ENCODE measurements at places on chromosomes 1 and 21. TPM values are rescaled to one million over a fixed set of nuclear protein-coding genes. Genes with fewer than 3 reads are reported as not detected.

Gene SV2A
- total RNA-seq, result 44.4 TPM

DNA sequence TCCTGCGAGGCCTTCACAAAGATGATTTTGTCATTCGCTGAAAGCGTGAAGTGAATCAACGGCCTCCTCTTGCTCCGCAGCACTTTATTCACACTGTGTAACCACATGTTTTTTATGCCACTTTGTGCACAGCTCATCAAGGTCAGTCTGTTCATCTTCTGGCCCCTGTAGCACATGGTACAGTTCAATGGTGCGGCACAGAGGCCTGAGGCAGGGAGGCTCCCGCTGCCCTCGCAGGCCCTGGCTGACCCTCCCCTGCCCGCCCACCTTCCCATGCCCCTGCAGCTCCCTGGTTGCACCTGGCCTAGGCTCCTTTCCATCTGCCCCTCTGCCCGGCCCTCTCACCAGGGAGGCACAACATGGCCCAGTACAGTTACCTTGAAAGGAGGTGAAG lies 87.5 kb downstream of the CD247 start:
- DNase-seq, result no peak
- no peaks in the 10 kb centered on the region for H3K36me3 ChIP-seq
- peak overlapping the region; percentile 53 for H3K4me3 ChIP-seq
- H3K4me1 ChIP-seq, result peaks cover 6% of the 10 kb centered on the region

GRCh38 chr21:38881131-38881530 lies 75.4 kb downstream of the ETS2 start:
- peaks cover 23% of the 10 kb centered on the region for H3K36me3 ChIP-seq
- H3K27ac ChIP-seq, result no peak overlapping the region
- no peak overlapping the region for H3K4me3 ChIP-seq
- DNase-seq, result no peak

DNA sequence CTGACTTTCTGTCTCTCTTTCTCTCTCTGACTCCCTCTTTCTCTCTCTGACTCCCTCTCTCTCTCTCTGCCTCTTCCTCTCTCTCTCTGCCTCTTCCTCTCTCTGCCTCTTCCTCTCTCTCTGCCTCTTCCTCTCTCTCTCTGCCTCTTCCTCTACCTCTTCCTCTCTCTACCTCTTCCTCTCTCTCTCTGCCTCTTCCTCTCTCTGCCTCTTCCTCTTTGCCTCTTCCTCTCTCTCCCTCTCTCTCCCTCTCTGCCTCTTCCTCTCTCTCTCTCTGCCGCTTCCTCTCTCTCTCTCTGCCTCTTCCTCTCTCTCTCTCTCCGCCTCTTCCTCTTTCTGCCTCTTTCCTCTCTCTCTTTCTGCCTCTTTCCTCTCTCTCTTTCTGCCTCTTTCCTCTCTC lies 18.6 kb upstream of the ANKRD45 start:
- no peaks in the 10 kb centered on the region for H3K4me1 ChIP-seq
- H3K27ac ChIP-seq, result no peak overlapping the region
- H3K4me3 ChIP-seq, result peak overlapping the region; percentile 50
- H3K36me3 ChIP-seq, result no peaks in the 10 kb centered on the region
- DNase-seq, result no peak

GRCh38 chr1:168466714-168467131 lies 77.1 kb downstream of the XCL2 start:
- no peak overlapping the region for H3K27ac ChIP-seq

DNA sequence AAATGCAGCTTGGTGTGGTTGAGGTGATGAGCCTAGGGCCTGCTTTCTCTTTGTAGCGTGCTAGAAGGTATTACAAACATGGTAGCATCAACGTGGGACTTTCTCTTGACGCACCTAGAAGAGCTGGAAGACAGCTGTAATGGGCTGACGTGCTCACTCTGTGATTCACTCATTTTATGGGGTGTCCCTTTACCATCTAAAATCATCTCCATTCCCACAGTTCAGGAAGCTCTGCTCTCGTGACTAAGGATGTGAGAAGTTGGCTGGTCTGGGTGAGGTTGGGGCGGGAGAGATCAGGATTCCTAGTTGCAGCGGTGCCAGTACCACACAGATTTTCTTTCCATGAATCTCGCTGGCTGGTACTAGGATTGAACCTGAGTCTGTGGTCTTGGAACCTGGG lies 4.2 kb downstream of the HTR6 start:
- DNase-seq, result no peak
- no peak overlapping the region for H3K27ac ChIP-seq
- H3K36me3 ChIP-seq, result peaks cover 2% of the 10 kb centered on the region
- H3K4me1 ChIP-seq, result no peaks in the 10 kb centered on the region
- peaks cover 18% of the 10 kb centered on the region for H3K27me3 ChIP-seq
- no peak overlapping the region for H3K4me3 ChIP-seq

DNA sequence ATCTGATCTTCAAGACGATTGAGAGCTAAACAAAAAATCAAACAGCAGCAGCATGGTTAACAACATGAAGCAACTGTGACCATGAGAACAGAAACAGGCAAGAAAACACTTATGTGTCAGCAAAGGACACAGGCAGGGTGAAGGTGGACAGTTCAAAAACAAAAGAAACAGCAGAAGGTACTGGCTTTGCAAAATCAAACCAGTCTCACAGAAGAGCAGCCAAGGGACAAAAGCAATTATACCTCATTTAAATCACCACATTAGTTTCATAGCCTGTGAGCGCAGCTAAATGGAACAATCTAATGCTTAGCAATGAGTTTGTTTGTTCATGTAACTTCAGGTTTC lies 59.1 kb downstream of the CAPN2 start:
- H3K4me3 ChIP-seq, result no peak overlapping the region
- peak overlapping the region; percentile 58 for H3K27ac ChIP-seq
- no peaks in the 10 kb centered on the region for H3K27me3 ChIP-seq
- peak; percentile 12 for DNase-seq
- peaks cover 61% of the 10 kb centered on the region for H3K36me3 ChIP-seq

- H3K4me3 ChIP-seq, result no peak overlapping the region
- no peaks in the 10 kb centered on the region for H3K27me3 ChIP-seq
- no peak overlapping the region for H3K27ac ChIP-seq
- 0 out of 2 replicates have a peak, but pooled peaks cover 4% of the 10 kb centered on the region for H3K4me1 ChIP-seq
- H3K36me3 ChIP-seq, result no peaks in the 10 kb centered on the region
- peak; percentile 57 for DNase-seq
Observed at GRCh38 chr1:17167041-17167785, 37.7 kb upstream of the PADI1 start.

- H3K36me3 ChIP-seq, result no peaks in the 10 kb centered on the region
- no peaks in the 10 kb centered on the region for H3K27me3 ChIP-seq
- H3K4me1 ChIP-seq, result no peaks in the 10 kb centered on the region
- no peak for DNase-seq
- H3K27ac ChIP-seq, result no peak overlapping the region
Observed at GRCh38 chr1:10936998-10937901, 75.2 kb upstream of the TARDBP start.

GRCh38 chr1:45018599-45019230 lies 6.7 kb downstream of the UROD start:
- H3K4me3 ChIP-seq, result no peak overlapping the region
- DNase-seq, result peak; percentile 82
- H3K36me3 ChIP-seq, result peaks cover 13% of the 10 kb centered on the region
- H3K27me3 ChIP-seq, result no peaks in the 10 kb centered on the region
- no peaks in the 10 kb centered on the region for H3K4me1 ChIP-seq

- no peak overlapping the region for H3K4me3 ChIP-seq
- H3K27ac ChIP-seq, result no peak overlapping the region
Observed at GRCh38 chr1:198161718-198162090, 4.9 kb downstream of the NEK7 start.

Gene ADORA1
- 1.3 TPM for total RNA-seq

Gene TMEM125
- 19.6 TPM for total RNA-seq

DNA sequence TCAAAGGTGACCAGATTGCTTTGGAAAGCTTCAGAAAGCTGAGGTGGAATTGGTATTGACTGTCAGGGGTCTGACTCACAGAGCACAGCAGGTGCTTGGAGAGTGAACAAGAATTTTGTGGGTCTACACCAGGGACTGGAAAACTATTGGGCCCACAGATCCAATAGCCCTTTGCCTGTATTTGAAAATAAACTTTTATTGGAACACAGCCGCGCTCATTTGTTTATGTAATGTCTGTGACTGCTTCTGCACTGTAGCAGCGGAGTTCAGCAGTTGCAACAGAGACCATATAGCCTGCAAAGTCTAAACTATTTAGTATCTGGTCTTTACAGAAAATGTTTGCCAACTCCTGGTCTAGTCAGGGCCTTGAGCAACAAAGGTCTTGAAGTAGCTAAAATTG lies 315.6 kb downstream of the NFIA start:
- H3K4me3 ChIP-seq, result no peak overlapping the region
- no peaks in the 10 kb centered on the region for H3K36me3 ChIP-seq
- H3K27ac ChIP-seq, result no peak overlapping the region
- H3K27me3 ChIP-seq, result no peaks in the 10 kb centered on the region

Gene LRRIQ3
- 0.26 TPM for total RNA-seq

- no peak overlapping the region for H3K4me3 ChIP-seq
- H3K27ac ChIP-seq, result no peak overlapping the region
- H3K36me3 ChIP-seq, result no peaks in the 10 kb centered on the region
- H3K27me3 ChIP-seq, result no peaks in the 10 kb centered on the region
Observed at GRCh38 chr1:76260279-76260678, 185.7 kb downstream of the ST6GALNAC3 start.

DNA sequence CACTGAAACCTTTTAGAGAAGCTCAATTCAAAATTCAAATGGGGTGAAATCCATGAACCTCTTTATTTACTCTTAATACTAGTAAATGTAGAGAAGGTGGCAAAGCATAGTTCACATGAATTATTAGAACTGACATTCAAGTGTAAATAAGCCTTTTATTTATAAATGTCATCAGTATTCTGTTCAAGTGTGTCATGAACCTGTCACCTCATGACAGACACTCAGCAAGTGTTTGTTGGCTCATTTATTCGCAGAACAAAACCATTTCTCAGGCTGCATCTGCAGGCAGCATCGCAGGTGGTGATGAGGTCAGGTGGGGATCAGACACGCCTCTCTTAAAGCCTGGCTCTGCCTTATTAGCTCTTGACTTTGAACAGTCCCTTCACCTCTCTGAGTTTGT lies 116.6 kb downstream of the SETD4 start:
- no peaks in the 10 kb centered on the region for H3K4me1 ChIP-seq
- H3K27me3 ChIP-seq, result no peaks in the 10 kb centered on the region
- H3K27ac ChIP-seq, result no peak overlapping the region
- H3K4me3 ChIP-seq, result no peak overlapping the region
- H3K36me3 ChIP-seq, result no peaks in the 10 kb centered on the region
- no peak for DNase-seq

Gene ARHGEF16
- 48.1 TPM for total RNA-seq

Gene THEM5
- total RNA-seq, result not detected

Gene SH2D1B
- not detected for total RNA-seq

Gene XKR8
- total RNA-seq, result 17.2 TPM

DNA sequence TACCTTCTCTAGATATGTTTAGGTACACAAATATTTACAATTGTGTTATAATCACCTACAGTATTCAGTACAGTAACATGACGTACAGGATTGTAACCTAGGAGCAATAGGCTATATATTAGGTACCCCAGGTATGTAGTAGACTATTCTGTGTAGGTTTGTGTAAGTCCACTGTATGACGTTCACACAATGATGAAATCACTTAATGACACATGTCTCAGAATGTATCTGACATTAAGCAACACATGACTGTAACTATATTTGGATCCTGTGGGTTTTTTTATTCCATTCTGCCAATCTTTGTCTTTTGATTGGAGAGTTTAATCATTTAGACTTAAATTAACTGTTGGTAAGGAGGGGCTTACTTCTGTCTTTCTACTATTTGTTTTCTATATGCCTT lies 52.1 kb downstream of the STYXL2 start:
- H3K27ac ChIP-seq, result no peak overlapping the region
- no peaks in the 10 kb centered on the region for H3K27me3 ChIP-seq
- no peak overlapping the region for H3K4me3 ChIP-seq
- DNase-seq, result no peak
- H3K4me1 ChIP-seq, result peaks cover 6% of the 10 kb centered on the region

Gene SNX7
- total RNA-seq, result 23.8 TPM

DNA sequence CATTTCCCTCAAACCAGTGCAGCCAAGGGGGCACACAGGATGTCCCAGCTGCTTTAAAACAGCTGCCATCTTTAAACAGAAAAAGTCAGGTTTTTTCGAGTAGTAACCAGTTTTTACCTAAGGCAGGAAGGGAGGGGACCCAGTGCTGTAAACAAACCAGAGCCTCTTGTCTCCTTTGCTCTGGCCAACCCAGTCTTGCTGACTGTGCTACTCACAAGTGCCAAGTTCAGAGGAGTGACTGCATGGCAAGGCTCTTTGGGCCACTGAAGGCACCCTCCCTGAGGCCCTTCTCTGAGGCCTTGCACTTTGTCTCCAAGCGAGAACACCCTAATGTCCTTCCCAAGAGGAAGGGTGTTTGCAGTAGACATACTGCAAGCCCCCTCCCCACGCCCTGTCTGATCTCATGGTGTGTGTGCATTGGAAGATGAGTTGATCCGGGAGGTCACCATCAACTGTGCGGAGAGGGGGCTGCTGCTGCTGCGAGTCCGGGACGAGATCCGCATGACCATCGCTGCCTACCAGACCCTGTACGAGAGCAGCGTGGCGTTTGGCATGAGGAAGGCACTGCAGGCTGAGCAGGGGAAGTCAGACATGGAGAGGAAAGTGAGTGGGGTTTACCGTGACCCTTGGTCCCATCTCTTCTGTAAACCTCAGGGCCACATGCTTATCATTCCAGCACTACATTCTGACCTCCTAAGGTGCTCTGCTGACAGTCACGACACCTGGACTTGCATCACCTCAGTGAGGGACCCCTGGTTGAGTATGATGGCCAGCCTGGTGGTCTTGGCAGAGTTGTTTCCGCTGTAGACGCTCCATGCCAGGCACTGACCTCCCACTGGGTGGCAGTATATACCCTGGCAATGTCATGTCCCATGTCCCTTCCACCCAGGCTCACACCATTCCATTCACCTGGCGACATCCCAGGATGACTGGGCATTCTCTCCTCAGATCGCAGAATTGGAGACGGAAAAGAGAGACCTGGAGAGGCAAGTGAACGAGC lies 4.7 kb downstream of the DNALI1 start:
- H3K27ac ChIP-seq, result no peak overlapping the region
- no peak overlapping the region for H3K4me3 ChIP-seq
- H3K36me3 ChIP-seq, result peaks cover 5% of the 10 kb centered on the region
- H3K27me3 ChIP-seq, result no peaks in the 10 kb centered on the region
- DNase-seq, result peak; percentile 68

DNA sequence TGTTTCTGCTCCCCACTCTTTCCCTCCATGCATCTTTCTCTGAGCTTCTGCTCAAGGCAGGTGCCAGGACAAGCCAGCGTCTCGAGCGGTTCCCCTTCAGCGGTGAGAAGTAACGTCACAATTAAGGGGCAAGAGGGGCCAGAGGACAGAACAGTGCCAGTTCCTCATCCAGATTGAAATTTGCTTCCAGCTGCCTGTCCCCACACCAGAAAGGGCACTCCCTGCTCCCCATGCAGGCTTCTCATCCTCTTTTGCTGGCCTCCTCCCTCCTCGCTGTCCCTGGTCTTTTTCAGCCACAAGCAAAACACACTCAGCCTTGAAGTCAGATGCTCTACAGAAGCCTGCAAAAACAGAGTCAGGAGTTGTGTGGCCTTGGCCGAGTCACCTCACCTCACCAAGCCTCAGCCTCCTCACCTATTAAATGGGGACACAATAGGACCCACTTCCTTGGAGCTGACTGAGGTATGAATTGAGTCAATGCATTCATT lies 35.0 kb upstream of the ECE1 start:
- no peaks in the 10 kb centered on the region for H3K27me3 ChIP-seq
- peaks cover 19% of the 10 kb centered on the region for H3K4me1 ChIP-seq
- H3K27ac ChIP-seq, result no peak overlapping the region

Gene ZNF496
- total RNA-seq, result 72.9 TPM

GRCh38 chr1:42753070-42753469 lies 13.0 kb upstream of the CLDN19 start:
- peaks cover 84% of the 10 kb centered on the region for H3K36me3 ChIP-seq
- no peak overlapping the region for H3K4me3 ChIP-seq
- H3K27ac ChIP-seq, result no peak overlapping the region
- H3K27me3 ChIP-seq, result no peaks in the 10 kb centered on the region
